ENCODE measurements at places on chromosomes 12 and 14. TPM values are rescaled to one million over a fixed set of nuclear protein-coding genes. Genes with fewer than 3 reads are reported as not detected.

The CD27 gene
- not detected for total RNA-seq

DNA sequence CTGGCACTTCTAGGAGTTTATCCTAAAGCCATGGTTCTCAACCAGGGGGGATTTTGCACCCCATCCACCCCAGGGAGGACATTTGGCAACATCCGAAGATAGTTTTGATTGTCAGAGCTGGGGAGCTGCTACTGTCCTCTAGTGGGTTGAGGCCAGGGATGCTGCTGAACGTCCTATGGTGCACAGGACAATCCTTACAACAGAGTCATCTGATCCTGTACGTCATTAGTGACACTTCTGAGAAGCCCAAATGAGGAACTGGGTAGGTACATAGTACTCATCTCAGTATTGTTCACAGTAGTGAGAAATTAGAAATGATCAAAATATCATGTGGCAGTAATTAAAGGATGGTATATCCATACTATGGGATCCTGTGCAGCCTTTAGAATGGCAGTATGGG, 185.1 kb downstream of the CHST11 start:
- no peak overlapping the region for H3K4me3 ChIP-seq
- H3K27me3 ChIP-seq: no peaks in the 10 kb centered on the region
- DNase-seq: no peak
- H3K36me3 ChIP-seq: no peaks in the 10 kb centered on the region
- H3K27ac ChIP-seq: no peak overlapping the region
- 0 out of 2 replicates have a peak, but pooled peaks cover 2% of the 10 kb centered on the region for H3K4me1 ChIP-seq

The PZP gene
- total RNA-seq: not detected

The SERPINA9 gene
- total RNA-seq: not detected

DNA sequence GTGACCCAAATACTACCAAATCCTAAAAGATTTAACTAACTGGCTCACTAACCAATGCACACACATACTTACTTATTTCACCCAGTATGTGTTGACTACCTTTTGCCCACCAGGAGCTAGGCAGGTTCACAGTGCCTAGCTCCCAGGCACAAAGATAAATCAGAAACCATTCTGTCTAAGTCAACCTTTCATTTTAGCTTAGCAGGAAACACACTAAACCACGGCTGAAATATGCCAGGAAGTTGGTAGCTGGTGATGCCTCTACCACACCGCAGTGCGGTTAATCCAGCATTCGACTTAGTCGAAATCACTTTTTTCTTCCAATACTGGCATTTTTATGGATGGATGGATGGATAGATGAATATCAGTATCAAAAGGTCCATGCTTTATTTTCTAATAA, 597.7 kb downstream of the DIO2 start:
- DNase-seq: no peak
- no peak overlapping the region for H3K4me3 ChIP-seq
- H3K36me3 ChIP-seq: no peaks in the 10 kb centered on the region
- no peaks in the 10 kb centered on the region for H3K27me3 ChIP-seq
- H3K27ac ChIP-seq: no peak overlapping the region

DNA sequence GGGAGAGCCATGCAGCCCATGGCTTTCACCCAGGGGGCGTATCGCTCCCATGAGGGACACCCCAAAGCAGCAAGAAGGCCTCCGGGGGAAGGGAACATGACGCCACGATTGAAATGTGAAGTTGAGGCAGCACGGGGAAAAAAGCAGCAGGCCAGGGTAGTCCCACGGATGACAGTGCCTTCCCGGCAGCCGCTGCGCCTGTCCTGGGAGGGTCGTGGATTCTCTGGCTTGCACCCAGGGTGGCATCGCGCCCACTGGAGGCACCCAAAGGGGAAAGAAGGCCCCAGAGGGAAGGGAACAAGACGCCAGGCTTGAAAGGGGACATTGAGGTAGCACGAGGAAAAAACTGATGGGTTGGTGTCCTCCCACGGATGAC, 161.6 kb upstream of the ALG10B start:
- H3K4me1 ChIP-seq: no peaks in the 10 kb centered on the region
- H3K36me3 ChIP-seq: no peaks in the 10 kb centered on the region
- DNase-seq: no peak
- H3K27ac ChIP-seq: no peak overlapping the region

The NYNRIN gene
- 20.0 TPM for total RNA-seq

The BCL7A gene
- 9.9 TPM for total RNA-seq

- H3K36me3 ChIP-seq: no peaks in the 10 kb centered on the region
- H3K4me3 ChIP-seq: no peak overlapping the region
- H3K4me1 ChIP-seq: no peaks in the 10 kb centered on the region
- no peak overlapping the region for H3K27ac ChIP-seq
These were observed 196.9 kb downstream of the CPNE8 start for GRCh38 chr12:38708466-38708865.

DNA sequence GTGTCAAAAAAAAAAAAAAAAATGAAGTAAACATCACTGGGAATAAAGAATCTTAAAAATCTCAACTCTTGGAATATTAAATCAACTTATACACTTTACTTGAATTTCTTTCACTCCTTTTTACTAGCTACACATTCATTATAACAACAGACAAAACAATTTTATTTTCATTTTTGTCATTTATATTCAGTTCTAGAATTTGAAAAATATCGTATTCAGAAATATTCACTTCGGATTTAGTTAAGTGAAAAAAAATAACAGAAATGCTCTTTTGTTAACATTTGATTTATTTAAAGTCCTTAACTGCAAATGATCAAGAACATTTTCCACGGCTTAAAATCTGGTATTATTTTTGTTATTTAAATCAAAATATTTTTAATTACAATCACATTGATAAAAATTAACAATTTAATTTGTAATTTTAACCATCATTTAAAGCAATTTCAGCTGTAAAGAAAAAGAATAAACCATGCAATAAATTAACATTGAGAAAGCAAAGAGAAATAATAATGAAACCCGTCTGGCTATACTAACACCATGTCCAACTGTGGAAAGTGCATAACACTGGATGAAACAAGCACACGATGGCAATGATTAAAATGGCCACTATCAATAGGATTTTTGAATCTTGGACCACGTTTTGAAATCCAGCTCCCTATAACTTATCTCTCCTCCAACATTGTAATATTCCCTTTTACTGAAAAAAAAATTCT, 5.2 kb downstream of the FOXA1 start:
- H3K27me3 ChIP-seq: peaks cover 100% of the 10 kb centered on the region
- H3K4me1 ChIP-seq: peaks cover 58% of the 10 kb centered on the region
- no peak overlapping the region for H3K27ac ChIP-seq
- H3K36me3 ChIP-seq: no peaks in the 10 kb centered on the region
- peak overlapping the region; percentile 75 for H3K4me3 ChIP-seq
- no peak for DNase-seq

- no peaks in the 10 kb centered on the region for H3K36me3 ChIP-seq
- H3K4me3 ChIP-seq: no peak overlapping the region
- H3K27me3 ChIP-seq: no peaks in the 10 kb centered on the region
- H3K4me1 ChIP-seq: no peaks in the 10 kb centered on the region
- peak; percentile 88 for DNase-seq
- no peak overlapping the region for H3K27ac ChIP-seq
These were observed 2.0 kb upstream of the ART4 start for GRCh38 chr12:14845350-14845750.

The TAS2R46 gene
- total RNA-seq: 5.0 TPM

- H3K4me1 ChIP-seq: no peaks in the 10 kb centered on the region
- H3K27me3 ChIP-seq: no peaks in the 10 kb centered on the region
These were observed 19.7 kb upstream of the FAM222A start for GRCh38 chr12:109693653-109694600.

Measured in GM23338 (cell line).